ENCODE measurements at places on chromosomes 13 and 19.

- no peak for DNase-seq
Measured at GRCh38 chr19:18287836-18288772, 6.7 kb upstream of the JUND start.

DNA sequence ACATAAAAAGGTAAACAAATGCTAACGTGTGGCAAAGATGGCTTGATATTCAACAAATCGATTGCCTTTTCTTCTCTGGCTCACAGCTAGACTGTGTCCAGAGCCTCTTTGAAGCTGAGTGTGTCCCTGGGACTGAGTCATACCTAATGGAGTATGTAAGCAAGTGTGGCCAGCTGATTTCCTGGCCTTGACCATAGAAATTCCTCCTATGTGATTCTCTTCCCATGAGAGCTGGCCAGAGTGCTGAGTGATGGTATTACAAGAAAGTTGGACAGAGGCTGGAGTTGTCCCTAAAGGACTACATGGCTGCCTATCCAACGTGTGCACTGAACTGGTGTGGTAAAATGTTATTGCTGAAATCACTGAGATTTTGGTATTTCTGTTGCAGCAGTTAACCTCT is 320.1 kb upstream of the SLC10A2 start:
- no peak for DNase-seq

DNA sequence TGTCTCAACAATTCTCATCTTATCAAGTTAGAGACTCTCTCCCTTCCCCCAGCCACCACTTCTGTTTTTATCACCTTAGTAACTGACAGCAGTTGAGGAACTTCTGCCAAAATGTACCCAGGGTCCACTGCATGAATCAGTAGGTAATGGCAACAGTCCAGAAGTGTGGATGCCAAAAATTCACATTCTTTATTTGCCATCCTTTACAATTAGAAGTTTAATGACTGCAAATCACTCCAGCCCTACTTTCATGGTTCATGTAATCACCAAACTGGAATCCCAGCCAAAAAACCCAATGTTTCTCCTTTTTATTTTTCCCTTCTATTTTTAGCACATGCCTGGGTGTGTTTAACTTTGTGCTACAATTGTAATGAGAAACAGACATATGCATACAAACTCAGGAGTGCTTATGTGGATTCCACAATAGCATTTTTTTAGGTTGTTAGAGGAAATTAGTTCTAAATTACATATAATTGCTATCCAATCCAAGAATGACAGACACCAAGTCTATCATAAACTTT is 243.5 kb downstream of the RGCC start:
- DNase-seq = no peak

GRCh38 chr19:7928741-7929701 is 3.1 kb upstream of the CTXN1 start:
- DNase-seq = no peak
